ENCODE measurements at places on chromosomes 4 and X.

DNA sequence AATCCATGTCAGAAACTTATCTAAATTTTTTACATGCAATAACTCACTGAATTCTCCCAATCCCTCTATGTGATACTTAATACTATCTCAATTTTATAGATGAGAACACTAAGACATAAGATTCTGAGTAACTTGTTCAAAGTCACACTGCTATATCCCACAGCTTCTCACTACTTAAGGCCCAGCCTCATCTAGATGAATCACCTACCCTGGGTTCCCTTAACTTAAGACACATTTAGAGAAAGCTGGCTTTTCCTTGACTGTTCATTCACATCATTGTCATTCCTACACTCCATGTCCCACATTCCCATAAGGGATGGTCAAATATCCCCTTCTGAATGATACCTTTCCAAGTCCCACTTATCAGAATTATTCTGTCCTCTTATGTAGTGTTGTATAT, 21.0 kb downstream of the TNIP3 start:
- no peak for DNase-seq

GRCh38 chr4:155042014-155042413, 166.4 kb upstream of the NPY2R start:
- DNase-seq = no peak

- DNase-seq = no peak
Measured at GRCh38 chrX:107454302-107454701, 4.8 kb downstream of the FRMPD3 start.

DNA sequence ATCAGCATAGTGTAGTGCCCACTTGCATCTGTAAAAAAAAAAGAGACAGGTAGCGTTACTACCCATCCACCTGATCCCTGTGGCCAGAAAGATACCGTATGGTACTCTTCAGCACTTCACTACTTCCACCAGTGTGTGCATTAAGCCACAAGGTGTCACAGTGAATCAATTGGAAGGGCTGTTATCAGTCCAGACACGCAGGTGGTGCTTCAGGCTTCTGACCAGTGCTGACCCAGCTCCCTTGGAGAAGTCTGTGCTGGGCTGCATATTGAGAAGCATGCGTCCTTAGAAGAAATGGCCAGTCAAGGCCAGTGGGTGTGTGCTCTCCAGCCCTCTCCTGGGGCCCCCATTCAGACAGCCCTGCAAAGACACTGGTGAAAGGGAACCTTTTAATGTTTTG, 10.6 kb downstream of the LDB2 start:
- no peak for DNase-seq

DNA sequence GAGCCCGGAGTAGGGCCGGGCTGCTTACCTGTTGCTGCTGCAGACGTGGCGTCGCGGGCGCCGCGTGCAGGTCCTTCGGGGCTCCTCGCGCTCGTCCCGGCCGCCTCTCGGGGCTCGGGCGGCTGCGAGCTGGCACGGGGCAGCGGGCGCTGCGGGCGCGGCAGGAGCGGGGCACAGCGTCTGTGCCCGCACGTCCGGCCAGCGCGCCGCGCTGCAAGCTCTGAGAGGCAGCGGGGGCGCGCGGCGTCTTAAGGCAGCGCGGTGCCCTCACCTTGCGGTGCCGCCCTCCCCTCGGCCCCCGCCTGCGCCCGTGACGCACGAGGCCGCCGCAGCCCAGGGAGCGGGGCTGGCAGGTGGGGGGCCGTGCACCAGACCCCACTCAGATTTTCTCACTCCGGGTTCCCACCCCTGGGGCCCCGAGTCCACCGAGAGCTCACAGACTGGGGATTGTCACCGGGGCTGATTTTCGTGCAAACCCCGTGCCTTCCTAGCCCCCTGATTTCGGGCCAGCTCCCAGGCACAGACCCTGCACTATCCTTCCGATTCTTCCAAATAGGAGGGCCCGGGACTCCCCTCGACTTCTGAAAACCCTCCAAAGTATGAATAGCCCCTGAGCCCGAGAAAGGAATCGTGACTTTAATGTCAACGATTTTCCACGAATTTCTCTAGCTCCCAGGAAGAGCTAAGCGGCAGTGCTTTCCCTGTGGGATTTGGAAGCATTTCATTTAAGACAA, at the start of gene GPR101:
TSS of gene GPR101 (minus strand) at position 222 of the 734 bp plus-strand sequence. CDS start 2,321 bp downstream, outside the sequence.
- DNase-seq = no peak

DNA sequence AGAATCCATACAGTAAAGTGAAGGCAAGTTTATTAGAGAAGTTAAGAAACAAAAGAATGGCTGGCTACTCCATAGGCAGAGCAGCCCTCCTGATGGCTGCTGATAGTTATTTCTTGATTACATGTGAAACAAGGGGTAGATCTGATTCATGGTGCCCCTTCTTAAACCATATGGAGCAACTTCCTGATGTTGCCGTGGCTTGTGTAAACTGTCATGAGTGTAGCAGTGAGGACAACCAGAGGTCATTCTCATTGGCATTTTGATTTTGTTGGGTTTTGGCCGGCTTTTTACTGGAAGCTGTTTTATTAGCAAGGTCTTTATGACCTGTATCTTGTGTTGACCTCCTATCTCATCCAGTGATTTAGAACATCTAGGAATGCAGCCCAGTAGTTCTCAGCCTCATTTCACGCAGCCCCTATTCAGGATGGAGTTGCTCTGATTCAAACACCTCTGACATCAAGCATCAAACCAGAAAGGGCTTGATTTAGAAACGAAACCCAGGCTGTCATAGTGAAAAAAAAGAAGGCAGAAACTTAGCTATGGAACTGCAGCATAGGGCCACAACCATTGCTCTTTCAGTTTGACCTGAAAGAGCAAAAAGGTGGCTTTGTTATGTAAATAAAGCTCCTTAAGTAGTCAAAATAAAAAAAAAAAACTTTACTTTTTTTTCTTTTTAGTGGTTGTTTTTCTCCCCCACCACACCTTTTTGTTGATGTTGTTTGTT, 37.8 kb downstream of the SPCS3 start:
- DNase-seq = no peak

- DNase-seq = no peak
Measured at GRCh38 chr4:6324461-6324998, 54.9 kb downstream of the WFS1 start.

DNA sequence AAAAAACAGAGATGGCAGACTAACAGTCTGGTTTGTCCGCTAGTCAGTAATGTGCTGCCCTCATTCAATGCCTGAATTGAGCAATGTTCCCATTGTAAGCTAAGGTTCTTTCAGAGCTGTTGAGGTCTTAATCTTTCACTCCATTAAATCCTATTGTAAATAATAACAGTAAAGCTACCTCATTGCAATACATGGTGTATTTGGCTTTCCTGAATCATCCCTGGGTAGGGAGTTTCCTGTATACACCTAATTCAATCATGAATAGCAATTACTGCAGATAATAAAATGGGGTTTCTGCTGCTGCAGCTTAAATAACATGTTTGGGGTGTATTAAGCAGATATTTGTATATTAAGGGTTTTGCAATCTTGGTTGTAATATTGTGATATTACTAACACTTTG, 1100.2 kb upstream of the INTU start:
- DNase-seq = no peak

DNA sequence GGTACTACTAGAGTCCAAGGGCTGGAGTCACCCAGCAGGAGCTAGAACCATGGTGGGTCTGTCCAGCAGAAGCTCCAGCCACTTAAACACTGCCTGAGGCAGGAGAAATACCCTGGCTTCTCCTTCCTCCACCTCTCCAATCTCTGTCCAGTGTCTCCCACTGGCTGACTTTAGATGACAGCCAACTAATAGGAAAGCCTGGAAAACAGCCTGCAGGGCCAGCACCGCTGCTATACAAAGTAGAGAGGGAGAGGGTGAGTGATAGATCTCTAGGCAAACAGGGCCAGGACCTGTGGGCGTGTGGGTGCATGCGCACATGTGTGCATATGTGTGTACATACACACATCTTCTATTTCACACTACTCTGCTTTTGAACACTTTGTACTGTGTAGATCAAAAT, 56.5 kb upstream of the ATP8A1 start:
- no peak for DNase-seq

- DNase-seq = no peak
Measured at GRCh38 chrX:643911-644303, 13.3 kb downstream of the SHOX start.

- DNase-seq = peak; percentile 38
Measured at GRCh38 chrX:11787564-11787963, 29.5 kb downstream of the MSL3 start.

- DNase-seq = no peak
Measured at GRCh38 chr4:105710678-105711077, 2.1 kb downstream of the GSTCD start.

GRCh38 chr4:156401371-156401770, 447.7 kb upstream of the CTSO start:
- no peak for DNase-seq

DNA sequence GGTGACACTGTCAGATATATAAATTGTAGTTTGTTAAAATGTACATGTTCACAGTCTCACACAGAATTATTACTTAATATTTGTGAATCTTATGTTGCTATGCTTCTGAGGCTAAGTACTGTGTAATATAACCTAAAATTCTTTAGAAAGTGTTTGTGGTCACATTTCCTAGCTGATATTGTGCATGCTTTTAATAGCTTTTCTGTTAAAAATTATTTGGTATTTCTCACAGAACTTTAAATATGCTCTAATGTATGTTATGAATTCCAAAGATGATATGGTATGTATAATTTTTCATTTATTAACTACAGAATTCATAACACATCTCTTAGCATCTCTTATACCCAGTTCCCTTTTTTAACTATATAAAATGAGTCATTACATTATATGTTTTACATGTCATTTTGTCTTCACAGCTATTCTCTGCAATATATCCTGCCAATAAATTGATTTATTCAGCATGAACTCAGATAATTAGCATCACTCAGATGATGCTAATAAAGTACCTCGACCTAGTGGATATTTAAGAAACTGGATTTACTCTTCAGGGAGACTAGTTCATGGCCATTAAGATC, 9.3 kb downstream of the PTPN13 start:
- no peak for DNase-seq

DNA sequence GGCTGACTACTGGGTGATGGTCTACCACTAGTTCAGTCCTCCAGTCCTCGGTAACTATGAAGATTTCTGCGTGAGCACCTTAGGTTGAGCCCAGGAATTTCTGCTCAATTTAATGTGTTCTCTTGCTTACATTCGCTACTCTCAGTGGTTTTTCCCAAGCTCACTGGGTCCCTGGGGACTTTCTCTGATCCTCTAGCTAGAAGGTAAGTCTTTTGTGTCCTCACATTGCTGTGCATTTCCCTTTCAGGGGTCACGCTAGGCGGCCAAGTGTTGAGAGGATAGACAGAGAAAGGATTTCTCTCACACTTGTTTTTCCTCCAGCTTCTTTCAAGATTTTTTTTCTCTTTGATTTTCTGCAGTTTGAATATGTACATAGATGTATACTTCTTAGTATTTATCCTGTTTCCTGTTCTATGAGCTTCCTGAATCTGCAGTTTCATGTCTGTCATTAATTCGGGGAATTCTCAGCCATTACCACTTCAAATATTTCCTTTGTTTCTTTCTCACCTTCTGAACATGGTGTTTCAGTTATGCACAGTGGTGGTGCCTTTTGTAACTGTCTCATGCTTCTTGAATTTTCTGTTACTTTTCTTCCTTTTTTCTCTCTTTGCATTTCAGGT, 17.5 kb downstream of the MAGEA9 start:
- no peak for DNase-seq

- no peak for DNase-seq
Measured at GRCh38 chr4:157223456-157223855, 2.9 kb downstream of the GRIA2 start.

- DNase-seq = no peak
Measured at GRCh38 chr4:82523179-82523578, 38.6 kb downstream of the TMEM150C start.

- DNase-seq = no peak
Measured at GRCh38 chr4:153111426-153112040, 92.7 kb upstream of the TRIM2 start.

DNA sequence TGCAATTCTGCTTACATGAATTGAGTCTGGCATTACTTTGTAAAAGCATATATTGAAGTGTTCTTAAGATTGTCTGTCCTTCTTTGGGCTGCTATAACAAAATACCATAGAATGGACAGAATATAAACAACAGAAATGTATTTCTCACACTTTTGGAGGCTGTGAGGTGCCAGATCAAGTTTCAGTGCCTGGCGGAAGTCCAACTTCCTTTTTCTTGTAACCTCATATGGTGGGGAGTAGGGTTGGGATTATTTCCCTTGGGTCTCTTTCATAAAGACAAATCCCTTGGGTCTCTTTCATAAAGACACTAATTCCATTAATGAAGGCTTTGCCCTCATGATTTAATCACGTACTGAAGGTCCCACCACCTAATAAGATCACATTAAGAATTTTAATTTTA, 199.3 kb upstream of the GRID2 start:
- DNase-seq = no peak

GRCh38 chrX:153306527-153307115, 14.9 kb downstream of the PNMA6F start:
- no peak for DNase-seq

GRCh38 chrX:118554511-118554910, 58.9 kb downstream of the DOCK11 start:
- DNase-seq = no peak

DNA sequence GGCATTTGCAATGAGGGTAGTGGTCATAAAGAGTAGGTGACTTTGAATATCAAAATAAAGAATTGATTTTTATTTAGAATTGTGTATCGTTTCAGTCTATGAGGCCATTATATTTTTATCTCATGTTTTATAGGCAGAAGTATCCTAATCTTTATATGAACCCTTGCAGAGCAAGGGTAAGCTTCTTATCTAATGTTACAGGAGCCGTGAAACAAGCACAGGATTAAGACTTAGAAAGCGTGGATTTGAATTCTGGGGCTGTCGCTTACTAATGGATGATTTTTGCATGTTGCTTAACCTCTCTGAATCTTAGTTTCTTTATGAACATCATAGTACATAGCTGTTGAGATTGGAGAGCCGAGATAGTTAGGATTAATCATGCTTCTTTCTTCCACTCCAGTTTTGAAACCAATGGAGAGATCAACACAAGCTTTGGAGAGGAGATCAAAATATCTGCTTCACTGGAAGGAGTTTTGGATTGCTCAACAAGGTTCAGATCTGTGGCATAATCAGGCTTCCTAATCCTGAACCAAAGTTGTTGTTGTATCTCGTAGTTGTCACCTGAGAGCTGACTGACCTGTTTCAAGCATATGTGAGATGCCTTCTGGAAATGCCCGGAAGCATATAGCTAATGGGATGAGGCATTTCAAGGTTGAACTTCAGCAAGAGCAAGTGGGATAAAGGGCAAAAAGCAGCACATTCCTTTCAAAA, 166.9 kb upstream of the GK2 start:
- DNase-seq = no peak

DNA sequence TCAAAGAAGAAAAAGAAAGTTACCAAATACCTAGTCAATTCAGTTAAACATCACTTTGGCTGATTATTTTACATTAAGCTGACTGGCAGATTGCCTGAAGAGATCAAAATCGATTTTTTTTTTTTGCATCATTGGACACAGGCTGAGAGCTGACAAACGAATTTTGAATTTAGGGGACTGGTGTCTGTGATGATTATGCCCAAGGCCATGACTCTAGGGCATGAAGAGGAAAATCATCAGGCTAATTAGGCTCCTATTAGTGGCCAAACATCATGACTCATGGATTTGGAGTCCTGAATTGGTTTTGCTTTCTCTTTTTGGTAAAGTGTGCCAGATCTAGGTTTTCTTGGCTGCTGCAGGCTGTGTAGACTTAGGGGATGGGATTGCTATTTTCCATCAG, 829.3 kb upstream of the LCORL start:
- no peak for DNase-seq
